CD4-positive, alpha-beta memory T cell (primary cell): ENCODE measurements at places on chromosomes 7 and 10. TPM values are rescaled to one million over a fixed set of nuclear protein-coding genes. Genes with fewer than 3 reads are reported as not detected.

The SLC26A5 gene
- total RNA-seq: not detected

The PKD2L1 gene
- not detected for total RNA-seq

The FANK1 gene
- total RNA-seq: 0.99 TPM

The OR2A1 gene
- total RNA-seq: not detected

The OR6B1 gene
- total RNA-seq: not detected

The TRIM56 gene
- 79.4 TPM for total RNA-seq

The PON1 gene
- not detected for total RNA-seq

The ARHGAP22 gene
- total RNA-seq: 0.20 TPM

The TAS2R41 gene
- total RNA-seq: 0.61 TPM

The OAT gene
- total RNA-seq: 39.3 TPM

DNA sequence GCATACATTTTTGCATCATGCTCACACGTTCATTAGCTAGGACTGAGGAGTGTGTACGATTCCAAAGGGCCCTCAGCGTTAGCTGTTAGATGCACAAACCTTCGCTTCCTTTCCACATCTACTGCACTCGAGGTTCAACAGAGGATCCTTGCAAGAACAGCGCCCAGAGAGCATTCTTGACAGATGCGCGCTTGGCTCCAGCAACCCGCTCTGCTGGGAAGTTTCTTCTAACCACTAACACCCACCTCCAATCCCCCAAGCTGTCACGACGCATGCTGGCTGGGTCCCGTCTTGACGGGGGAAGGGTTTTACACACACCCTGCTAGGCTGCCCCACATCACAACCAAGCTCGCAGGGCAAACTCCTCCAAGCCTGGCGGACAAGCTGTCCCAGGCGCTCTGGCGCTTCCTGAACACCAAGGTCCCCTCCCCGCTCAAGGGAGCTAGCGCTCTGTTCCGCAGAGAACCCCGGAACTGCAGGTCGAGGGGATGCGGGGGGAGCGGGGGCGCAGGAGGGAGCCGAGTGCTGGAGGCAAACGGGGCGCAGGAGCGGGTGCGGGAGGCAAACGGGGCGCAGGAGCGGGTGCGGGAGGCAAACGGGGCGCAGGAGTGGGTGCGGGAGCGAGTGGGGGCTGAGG, 653 bp upstream of the ADRB1 start:
- peaks cover 19% of the 10 kb centered on the region for H3K27me3 ChIP-seq
- DNase-seq: no peak
- peaks cover 20% of the 10 kb centered on the region for H3K4me1 ChIP-seq
- peak overlapping the region; percentile 40 for H3K4me3 ChIP-seq
- H3K36me3 ChIP-seq: no peaks in the 10 kb centered on the region

GRCh38 chr7:42342381-42342780, 105.4 kb upstream of the GLI3 start:
- H3K4me3 ChIP-seq: no peak overlapping the region
- H3K36me3 ChIP-seq: no peaks in the 10 kb centered on the region
- H3K27ac ChIP-seq: no peak overlapping the region
- no peak for DNase-seq
- H3K4me1 ChIP-seq: no peaks in the 10 kb centered on the region

DNA sequence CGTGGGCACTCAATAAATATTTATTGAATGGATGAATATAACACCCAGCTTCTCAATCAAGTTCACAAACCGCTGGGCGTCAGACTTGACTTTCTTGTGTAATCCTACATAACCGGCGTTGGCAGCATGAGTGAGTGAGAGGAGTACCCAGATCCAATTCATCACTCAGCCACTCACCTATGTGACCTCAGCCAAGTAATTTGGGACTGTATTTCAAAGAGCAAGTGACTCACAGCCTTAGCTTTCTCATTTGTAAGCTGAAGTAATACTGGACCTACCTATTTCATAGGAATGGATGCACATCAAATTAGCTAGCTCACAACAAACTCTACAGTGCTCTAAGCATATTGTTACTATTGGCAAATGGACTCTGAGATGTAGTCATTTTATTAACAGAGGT, 53.8 kb upstream of the FAM204A start:
- H3K36me3 ChIP-seq: no peaks in the 10 kb centered on the region
- no peaks in the 10 kb centered on the region for H3K4me1 ChIP-seq
- no peaks in the 10 kb centered on the region for H3K27me3 ChIP-seq
- no peak overlapping the region for H3K4me3 ChIP-seq
- H3K27ac ChIP-seq: no peak overlapping the region

- no peak for DNase-seq
- H3K4me1 ChIP-seq: no peaks in the 10 kb centered on the region
- no peak overlapping the region for H3K4me3 ChIP-seq
- no peaks in the 10 kb centered on the region for H3K27me3 ChIP-seq
- H3K27ac ChIP-seq: no peak overlapping the region
Measured at GRCh38 chr10:11080564-11080984, 62.9 kb downstream of the CELF2 start.

DNA sequence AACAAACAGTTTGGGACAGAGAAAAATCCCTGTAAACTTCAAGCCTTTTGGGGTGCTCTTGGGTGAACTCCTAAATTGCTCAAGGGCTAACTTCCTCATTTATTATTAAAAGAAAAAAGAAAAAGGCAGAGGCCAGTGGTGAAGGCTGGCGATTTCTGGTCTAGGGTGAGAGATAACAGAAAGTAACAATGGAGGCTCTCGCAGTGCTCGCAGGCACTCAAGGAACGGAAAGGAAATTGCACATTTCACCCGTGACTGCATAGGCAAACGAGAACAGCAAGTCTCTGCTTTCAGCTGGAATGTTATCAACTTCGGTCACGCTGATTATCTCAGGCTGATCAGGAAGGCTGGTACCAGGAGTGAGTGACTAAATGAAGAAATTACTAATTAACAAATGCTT, 70.7 kb downstream of the PRKAG2 start:
- no peak overlapping the region for H3K4me3 ChIP-seq
- DNase-seq: no peak
- H3K27me3 ChIP-seq: no peaks in the 10 kb centered on the region
- no peak overlapping the region for H3K27ac ChIP-seq
- H3K4me1 ChIP-seq: no peaks in the 10 kb centered on the region

- no peak overlapping the region for H3K27ac ChIP-seq
- no peak overlapping the region for H3K4me3 ChIP-seq
- DNase-seq: no peak
Measured at GRCh38 chr7:45610660-45611299, 36.6 kb downstream of the ADCY1 start.

DNA sequence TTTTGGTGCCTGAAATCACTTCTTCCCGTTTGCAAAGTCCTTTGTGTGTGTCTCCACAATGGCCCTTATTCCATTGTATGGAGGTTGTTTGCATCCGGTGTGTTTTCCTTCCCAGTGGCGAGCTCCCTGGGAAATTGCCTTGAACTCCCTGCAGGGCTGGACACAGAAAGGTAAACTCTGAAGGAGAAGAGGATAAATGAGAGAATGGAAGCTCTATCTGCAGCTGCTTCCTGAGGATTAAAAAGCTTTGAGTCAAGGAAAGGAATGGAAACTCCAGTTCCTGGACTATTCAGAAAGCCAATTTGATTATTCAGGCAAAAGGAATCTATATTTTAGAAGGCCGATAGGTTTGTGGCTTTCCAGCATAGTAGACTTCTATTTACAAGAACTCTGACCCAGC, 4.4 kb upstream of the GRK5 start:
- no peak overlapping the region for H3K4me3 ChIP-seq
- DNase-seq: no peak
- H3K27ac ChIP-seq: no peak overlapping the region
- peaks cover 11% of the 10 kb centered on the region for H3K4me1 ChIP-seq

- H3K27ac ChIP-seq: no peak overlapping the region
- H3K36me3 ChIP-seq: no peaks in the 10 kb centered on the region
- DNase-seq: no peak
Measured at GRCh38 chr10:71550628-71551027, 153.9 kb downstream of the CDH23 start.

- no peaks in the 10 kb centered on the region for H3K27me3 ChIP-seq
- DNase-seq: no peak
- H3K27ac ChIP-seq: no peak overlapping the region
- H3K4me3 ChIP-seq: no peak overlapping the region
- no peaks in the 10 kb centered on the region for H3K4me1 ChIP-seq
Measured at GRCh38 chr7:28800150-28800549, 158.0 kb downstream of the TRIL start.

DNA sequence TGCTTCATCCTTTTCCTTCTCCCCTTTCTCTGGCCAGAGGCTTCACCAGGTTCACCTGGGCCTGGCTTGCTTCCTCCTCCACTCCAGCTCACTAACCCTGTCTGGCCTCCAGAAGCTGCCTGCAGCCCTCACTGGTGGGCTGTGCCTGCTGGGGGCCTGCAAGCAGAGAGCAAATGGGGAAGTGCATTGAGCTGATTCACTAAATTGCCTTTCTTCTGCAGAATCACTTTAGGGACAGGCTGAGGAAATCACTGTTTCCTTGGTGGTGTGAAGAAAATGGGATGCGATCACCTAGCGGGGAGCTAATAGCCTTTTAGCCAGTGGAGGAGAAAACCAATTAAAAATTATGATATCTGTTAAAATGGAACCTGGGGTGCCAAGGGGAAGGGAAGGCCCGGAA, 3.0 kb downstream of the RET start:
- DNase-seq: no peak
- no peaks in the 10 kb centered on the region for H3K36me3 ChIP-seq
- no peaks in the 10 kb centered on the region for H3K4me1 ChIP-seq
- H3K27me3 ChIP-seq: no peaks in the 10 kb centered on the region

- H3K4me1 ChIP-seq: peaks cover 8% of the 10 kb centered on the region
- H3K36me3 ChIP-seq: no peaks in the 10 kb centered on the region
- no peak overlapping the region for H3K27ac ChIP-seq
- no peaks in the 10 kb centered on the region for H3K27me3 ChIP-seq
Measured at GRCh38 chr7:87007038-87007437, 52.4 kb downstream of the ELAPOR2 start.

DNA sequence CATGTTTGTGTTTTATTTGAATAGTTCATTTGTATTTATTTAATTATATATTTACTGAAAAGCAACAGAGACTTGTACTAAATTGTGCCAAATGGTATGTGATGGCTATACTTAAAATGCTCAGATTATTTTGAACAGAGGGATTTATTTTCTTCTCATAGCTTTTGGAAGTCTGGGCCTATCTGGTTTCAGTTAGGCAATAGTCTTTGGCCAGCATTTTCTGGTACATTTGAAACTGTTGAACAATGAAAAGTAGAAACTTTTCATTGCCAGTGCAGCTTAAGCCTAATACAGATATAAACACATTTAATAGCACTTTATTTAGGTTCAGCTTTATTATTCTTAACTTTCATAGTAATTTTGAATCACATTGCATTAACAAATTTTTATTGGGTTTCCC, 188.0 kb downstream of the TAX1BP1 start:
- no peaks in the 10 kb centered on the region for H3K4me1 ChIP-seq
- H3K27me3 ChIP-seq: no peaks in the 10 kb centered on the region
- no peak overlapping the region for H3K4me3 ChIP-seq
- no peaks in the 10 kb centered on the region for H3K36me3 ChIP-seq
- no peak overlapping the region for H3K27ac ChIP-seq

GRCh38 chr7:37028909-37029440, 304.7 kb upstream of the AOAH start:
- no peaks in the 10 kb centered on the region for H3K27me3 ChIP-seq
- DNase-seq: no peak
- H3K4me3 ChIP-seq: no peak overlapping the region
- H3K36me3 ChIP-seq: no peaks in the 10 kb centered on the region

GRCh38 chr7:132437730-132438129, 138.5 kb downstream of the PLXNA4 start:
- H3K4me1 ChIP-seq: peaks cover 79% of the 10 kb centered on the region
- H3K4me3 ChIP-seq: no peak overlapping the region
- DNase-seq: peak; percentile 62

DNA sequence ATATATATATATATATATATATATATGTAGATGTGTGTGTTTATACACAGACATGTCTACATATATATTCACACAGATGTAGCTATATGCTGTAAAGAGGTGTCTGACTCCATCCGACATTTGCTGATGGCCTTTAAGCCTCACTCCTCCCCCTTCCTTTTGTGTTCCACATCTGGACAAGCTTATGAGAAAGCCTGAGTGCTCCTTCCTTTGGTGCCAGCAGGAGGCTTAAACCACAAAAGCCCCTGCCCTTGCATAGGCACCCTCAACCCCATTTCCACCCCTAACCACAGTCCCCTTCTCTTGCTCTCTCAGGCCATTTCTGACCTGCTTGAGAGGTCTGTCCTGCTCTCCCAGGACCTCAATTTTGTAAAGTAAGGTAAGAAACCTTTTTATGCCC, 98.7 kb downstream of the SVOPL start:
- H3K27ac ChIP-seq: no peak overlapping the region
- no peaks in the 10 kb centered on the region for H3K4me1 ChIP-seq
- no peak for DNase-seq
- H3K36me3 ChIP-seq: no peaks in the 10 kb centered on the region
- no peaks in the 10 kb centered on the region for H3K27me3 ChIP-seq
- H3K4me3 ChIP-seq: no peak overlapping the region

GRCh38 chr7:93175219-93175618, 27.0 kb upstream of the SAMD9L start:
- no peaks in the 10 kb centered on the region for H3K27me3 ChIP-seq
- no peaks in the 10 kb centered on the region for H3K36me3 ChIP-seq
- no peaks in the 10 kb centered on the region for H3K4me1 ChIP-seq

DNA sequence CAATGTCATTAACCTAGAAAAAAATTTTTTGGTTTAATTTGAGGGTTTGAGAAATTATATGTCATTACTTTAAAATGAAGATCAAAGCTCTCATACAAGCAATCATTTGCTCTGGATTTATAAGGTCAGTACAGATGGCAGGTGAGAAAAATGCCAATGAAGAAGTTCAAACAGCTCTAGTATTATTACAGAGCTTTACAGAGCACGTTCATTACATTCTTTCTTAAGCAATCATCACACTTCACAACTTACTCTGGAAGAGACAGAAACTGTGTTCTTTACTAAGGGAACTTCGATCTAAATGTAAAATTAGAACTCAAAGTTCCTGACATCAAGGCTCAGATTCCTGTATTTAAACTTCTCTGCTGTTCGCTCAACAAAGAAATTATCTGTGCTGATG, 153.4 kb downstream of the ATE1 start:
- no peak overlapping the region for H3K27ac ChIP-seq
- no peaks in the 10 kb centered on the region for H3K27me3 ChIP-seq
- DNase-seq: no peak
- H3K4me1 ChIP-seq: no peaks in the 10 kb centered on the region

- H3K27me3 ChIP-seq: no peaks in the 10 kb centered on the region
- H3K4me1 ChIP-seq: no peaks in the 10 kb centered on the region
- no peak for DNase-seq
- H3K4me3 ChIP-seq: no peak overlapping the region
Measured at GRCh38 chr7:128420773-128421172, 11.0 kb upstream of the IMPDH1 start.

DNA sequence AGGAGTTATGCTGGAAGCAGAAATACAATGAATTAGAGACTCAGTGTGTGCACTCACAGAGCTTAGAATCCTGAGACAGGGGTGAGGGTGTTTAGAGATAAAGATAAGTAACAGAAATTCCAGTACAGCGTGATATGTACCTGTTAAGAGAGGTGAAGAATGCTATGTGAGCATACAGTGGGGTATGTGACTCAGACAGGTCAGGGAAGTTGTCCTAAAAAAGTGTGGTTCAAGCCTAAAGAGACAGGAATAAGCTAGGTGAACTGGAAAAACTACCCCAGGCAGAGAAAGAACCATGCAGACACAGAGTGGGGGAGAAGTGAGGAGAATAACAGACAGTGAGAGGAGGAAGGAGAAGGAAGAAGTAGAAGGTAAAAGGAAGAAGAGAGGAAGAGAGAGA, 8.6 kb downstream of the SMIM30 start:
- no peak for DNase-seq
- H3K27ac ChIP-seq: no peak overlapping the region
- no peak overlapping the region for H3K4me3 ChIP-seq
